ENCODE measurements at places on chromosomes 1 and 21.

DNA sequence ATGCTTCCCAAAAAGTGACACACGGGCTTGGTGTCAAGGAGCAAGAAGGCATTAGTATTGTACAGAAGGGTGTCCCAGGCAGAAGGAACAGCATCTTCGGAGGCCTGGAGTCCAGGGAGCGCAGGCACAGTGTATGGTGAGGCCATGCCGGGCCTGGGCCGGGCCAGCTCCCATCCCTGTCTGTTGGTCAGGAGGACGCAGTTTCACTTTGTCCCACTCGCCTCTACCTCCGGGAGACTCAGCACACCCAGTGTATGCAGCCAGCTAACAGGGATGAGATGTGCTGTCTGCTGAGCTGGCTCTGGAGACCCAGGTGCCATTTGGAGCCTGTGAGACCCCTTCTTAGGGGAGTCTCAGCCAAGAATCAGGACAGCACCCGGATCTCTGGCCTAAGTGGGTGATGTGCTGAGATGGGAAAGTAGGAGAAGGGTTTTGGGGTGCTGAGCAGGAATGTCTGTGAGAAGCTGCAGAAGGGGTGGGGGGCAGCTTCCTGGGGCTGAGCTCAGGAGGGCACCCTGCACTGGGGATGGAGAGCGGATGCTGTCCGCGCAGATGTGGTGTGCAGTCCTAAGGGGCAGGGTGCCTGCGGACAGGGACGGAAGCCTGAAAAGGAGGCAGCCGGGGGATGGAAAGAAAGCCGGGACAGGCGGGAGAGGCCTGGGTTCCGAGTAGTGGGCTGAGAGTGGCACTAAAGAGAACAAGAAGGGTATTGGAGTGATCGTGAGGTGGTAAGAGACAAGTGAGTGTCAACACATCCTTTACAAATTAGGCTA, 25.7 kb downstream of the DMRTB1 start:
- DNase-seq, result no peak

DNA sequence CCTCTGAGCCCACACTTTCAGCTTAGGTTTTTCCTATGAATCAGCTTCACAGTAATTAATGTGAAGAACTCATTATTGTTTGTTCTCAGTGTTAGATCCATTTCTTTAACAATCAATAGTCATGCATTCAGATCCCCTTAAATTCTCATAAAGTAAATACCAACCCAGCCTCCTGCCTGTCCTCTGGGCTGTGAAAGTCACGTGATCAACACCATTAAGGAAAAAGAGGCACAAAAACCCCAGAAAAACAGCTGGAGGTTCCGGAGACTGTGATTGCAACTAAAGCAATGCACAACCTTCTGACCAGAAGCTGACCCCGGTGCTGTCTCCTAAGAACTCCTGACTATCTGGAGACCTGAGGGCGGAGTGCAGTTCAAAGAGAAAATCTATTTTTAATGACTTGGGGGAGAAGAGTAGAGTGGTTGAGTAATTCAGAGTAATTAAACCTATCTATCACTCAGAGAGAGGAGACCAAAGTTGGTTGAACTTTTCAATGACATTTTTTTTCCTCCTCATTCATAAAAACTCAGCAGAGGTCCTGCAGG, 132.5 kb downstream of the PLXNA2 start:
- DNase-seq, result no peak

DNA sequence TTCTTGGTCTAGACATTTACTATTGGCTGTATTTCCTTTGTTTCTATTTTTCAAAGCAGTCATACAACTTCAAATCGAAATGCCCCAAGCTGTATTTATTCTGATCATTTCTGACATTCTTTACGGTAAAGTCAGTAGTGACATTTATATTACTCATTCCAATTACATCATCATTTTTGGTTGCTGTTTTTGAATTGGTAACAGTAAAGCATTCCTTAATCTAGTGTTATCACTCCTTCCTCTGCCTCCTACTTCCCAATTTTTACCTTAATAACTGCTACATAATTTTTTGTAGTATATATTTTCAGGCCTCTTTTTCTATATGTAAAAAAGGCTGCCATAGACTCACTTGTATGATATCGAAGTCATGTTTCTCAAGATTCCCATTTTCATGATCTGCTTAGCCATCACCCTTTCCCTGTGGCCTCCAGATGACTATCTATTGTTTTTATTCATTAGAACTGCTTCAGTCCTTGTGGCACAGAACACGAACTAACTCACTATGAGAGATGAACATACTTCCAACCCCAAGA, 167.2 kb downstream of the RUNX1 start:
- DNase-seq, result peak; percentile 2

- peak; percentile 64 for DNase-seq
Measured at GRCh38 chr1:89609781-89610456, 23.0 kb upstream of the LRRC8C start.

GRCh38 chr1:76075188-76075489, 593 bp downstream of the ST6GALNAC3 start:
- DNase-seq, result no peak

- no peak for DNase-seq
Measured at GRCh38 chr1:1669468-1670440, 10.9 kb upstream of the CDK11B start.

DNA sequence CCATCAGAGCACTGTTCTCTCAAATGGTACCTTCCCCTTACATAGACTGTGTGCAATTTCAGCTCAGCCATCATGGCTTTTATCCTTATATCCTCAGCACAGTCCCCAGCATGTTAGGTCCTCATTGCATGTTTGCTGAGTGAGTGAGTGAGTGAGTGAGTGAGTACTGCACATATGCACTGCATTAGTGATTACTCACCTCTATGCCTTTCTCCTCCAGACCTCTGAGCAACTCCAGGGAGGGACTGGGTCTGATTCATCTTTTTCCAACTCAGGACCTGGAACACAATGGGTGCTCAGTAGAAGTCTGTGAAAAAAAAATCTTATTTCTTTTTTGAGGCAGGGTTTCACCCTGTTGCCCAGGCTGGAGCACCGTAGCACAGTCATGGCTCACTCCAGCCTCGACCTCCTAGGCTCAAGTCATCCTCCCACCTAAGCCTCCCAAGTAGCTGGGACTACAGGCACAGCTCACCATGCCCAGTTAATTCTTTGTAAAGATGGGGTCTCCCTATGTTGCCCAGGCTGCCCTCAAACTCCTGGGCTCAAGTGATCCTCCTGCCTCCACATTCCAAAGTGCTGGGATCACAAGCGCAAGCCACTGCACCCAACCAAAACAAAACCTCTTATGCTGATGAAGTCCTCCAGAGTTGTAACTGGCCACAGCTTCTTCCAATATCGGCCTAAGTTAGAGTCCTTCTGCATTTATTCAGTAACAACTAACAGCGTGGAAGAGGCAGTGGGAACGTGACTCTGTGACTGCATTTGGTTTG, 23.7 kb downstream of the RNU5D-1 start:
- DNase-seq, result no peak

GRCh38 chr1:94394247-94394646, 23.9 kb upstream of the ABCD3 start:
- DNase-seq, result no peak

- no peak for DNase-seq
Measured at GRCh38 chr21:43757601-43758000, 18.5 kb downstream of the CSTB start.

- DNase-seq, result no peak
Measured at GRCh38 chr1:245489838-245490237, 335.1 kb downstream of the KIF26B start.

DNA sequence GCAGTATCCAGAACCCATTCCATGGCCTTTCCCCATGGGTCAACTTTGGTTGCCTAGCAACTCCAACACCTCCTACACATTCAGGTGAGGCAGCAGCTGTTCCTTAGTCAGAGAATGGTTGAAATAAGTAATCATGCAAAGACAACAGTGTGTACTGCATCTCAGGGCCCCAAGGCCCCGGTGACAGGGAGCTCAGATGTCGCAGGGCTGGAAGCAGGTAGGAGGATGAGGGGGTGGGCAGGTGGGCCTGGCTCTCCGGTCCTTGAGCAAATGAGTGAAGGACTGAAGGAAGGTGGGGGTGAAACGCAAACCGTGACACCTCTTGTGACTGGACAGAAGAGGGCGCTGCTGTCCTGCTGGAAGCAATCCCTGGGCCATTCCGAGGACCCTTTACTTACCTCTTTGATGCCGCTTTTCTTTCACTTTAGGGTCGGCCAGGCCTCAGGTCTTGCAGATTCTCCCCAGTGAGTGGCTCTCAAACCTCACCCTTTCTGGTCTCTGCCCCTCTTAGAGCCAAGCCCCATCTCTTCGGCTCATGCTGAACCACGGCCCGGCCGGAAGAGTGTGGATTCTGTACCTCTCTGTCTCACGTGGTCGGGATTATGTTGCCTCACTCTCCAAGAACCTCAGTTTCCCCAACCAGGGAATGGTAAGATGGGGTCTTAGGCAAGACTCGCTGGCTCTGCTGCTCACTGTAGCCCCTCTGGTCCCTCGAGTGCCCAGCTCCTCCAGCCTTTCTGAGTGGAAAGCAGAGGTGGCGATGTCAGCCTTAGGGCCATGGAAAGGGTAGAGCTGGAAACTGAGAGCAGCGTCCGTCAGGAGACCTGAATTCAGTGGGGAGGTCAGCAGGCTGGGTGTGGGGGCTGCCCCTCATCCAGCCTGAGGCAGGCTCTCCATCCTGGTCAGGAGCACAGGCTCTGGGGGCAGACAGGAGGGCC, 5.6 kb upstream of the KCNA10 start:
- DNase-seq, result peak; percentile 25

- no peak for DNase-seq
Measured at GRCh38 chr1:215772151-215772550, 205.0 kb downstream of the KCTD3 start.
